H9 (cell line): ENCODE measurements at places on chromosomes 2 and 18. TPM values are rescaled to one million over a fixed set of nuclear protein-coding genes. Genes with fewer than 3 reads are reported as not detected.

DNA sequence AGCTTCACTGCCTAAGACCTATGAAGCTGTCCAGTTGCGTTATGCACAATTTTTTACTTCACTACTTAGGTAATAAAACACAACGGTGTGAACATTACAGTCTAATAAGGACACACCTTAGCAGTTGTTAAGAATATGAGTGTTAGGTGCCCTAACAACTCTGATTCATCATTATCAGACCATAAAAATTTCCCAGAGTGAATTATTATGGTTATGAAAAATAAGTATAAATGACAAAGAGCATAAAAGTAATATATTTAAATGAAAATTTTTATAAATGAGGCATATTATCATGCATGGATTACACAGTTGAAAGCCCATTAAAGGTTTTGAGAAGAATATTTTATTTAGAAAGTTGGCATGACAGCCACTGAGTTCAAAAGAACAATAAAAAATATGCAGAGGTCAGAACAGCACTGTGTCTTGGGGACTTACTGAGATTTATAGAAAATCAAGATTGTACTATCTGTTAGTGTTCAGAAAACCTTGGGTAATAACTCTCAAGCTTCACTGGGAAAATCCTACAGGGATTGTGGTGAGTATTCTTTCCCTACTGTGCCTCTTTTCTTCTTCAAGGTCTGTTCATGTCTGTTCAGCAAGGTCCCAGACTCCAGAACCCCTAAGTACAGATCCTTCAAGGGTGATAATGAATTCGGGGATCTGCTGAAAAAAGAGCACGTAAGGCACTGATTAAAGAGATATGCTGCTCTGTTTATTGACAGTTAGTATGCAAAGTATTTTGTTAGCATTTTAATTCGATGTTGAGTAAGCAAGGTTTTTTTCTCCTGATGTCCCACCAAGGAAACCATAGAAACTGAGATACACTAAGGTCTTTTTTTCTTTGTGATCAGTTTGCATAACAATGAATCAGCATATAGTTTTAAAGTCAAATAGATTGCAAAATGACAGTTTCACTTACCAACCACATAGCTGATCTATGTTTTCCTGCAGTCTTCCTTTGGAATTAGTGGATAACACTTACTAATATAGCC is 250.0 kb downstream of the DSEL start:
- no peak for DNase-seq

- DNase-seq: peak; percentile 55
These were observed 575 bp downstream of the ATL2 start for GRCh38 chr2:38376346-38377049.

DNA sequence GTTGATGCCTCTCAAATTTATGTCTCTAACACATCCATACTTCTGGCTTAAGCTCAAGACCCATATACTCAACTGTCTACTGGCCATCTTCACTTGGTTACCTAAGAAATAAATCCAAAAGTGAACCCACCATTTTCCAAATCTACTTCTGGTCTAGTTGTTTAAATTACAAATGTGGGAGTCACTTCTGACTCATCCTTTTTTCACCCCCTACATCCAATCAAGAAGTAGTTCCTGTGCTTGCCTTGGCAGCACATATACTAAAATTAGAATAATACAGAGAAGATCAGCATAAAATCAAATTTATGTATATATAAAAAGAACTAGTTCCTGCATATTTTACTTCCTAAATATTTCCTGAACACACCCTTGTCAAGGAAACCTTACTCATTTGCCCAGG is 53.6 kb downstream of the STRN start:
- DNase-seq: no peak

- DNase-seq: no peak
These were observed 60.2 kb downstream of the RALBP1 start for GRCh38 chr18:9535430-9535991.

- no peak for DNase-seq
These were observed 28.9 kb downstream of the TMEFF2 start for GRCh38 chr2:192165842-192166241.

DNA sequence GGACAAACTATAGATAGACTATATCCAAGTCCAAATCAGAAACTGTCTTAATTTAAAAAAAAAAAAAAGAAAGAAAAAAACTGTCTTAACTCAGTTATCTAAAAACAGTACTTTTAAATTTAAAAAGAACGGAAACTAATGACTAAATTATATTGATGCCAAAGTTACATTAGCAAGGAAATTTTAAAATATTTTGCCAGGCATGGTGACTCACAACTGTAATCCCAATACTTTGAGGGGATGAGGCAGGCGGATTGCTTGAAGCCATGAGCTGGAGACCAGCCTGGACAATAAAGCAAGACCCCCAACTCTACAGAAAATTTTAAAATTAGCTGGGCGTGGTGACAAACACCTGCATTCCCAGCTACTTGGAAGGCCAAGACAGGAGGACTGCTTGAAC is 30.9 kb downstream of the MEMO1 start:
- no peak for DNase-seq

- no peak for DNase-seq
These were observed 15.8 kb upstream of the SFXN5 start for GRCh38 chr2:73087311-73087710.

DNA sequence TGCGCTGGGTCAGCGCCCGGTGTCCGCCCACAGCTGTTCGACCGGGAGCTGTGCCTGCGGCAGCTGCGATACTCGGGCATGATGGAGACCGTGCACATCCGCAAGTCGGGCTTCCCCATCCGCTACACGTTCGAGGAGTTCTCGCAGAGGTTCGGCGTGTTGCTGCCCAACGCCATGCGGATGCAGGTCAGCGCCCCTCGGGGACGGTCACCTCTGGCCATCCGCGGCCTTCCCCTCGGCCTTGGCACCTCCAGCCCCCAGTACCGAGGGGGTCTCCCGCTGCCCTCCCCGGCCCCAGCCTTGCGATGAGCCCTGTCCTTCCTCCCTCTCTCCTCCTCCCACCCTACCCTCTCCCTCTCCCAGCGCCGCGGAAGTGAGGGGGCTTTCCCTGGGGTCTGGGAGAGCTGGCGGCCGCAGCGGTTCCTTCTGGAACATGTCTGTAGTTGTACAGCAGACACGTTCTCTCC is 53.2 kb upstream of the GPR17 start:
- peak; percentile 19 for DNase-seq

C2orf81 gene
- 2.4 and 3.5 TPM in 2 replicates for total RNA-seq

KCNK3 gene
- total RNA-seq: 0.09 TPM in 1 of 2 replicates, not detected in the other

HOXD12 gene
- total RNA-seq: not detected in 2 replicates

CD8B2 gene
- total RNA-seq: not detected in 2 replicates

SIGLEC15 gene
- 0.13 TPM in 2 replicates for total RNA-seq

LYG2 gene
- total RNA-seq: 0.29 TPM in 1 of 2 replicates, not detected in the other

ASPRV1 gene
- 0.57 and 0.64 TPM in 2 replicates for total RNA-seq
